ENCODE measurements at places on chromosomes 13 and 19.

DNA sequence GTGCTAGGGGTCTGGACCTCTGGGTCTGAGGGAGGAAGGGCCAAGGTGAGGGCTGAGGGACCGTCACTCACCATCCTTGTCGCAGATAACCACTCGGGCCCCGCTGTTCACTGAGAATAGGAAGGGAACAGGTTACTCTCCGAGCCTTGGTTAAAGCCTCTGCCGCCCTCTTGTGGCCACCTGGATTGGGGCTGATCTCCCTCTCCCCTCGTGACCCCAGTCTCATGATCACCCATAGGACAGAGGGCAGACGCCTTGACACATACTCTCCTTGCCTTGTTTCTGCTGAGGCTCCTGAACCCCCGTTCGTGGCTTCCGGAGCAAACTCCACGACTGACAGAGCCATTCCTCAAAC, 580 bp downstream of the HSD17B14 start:
- peak; percentile 80 for DNase-seq

DNA sequence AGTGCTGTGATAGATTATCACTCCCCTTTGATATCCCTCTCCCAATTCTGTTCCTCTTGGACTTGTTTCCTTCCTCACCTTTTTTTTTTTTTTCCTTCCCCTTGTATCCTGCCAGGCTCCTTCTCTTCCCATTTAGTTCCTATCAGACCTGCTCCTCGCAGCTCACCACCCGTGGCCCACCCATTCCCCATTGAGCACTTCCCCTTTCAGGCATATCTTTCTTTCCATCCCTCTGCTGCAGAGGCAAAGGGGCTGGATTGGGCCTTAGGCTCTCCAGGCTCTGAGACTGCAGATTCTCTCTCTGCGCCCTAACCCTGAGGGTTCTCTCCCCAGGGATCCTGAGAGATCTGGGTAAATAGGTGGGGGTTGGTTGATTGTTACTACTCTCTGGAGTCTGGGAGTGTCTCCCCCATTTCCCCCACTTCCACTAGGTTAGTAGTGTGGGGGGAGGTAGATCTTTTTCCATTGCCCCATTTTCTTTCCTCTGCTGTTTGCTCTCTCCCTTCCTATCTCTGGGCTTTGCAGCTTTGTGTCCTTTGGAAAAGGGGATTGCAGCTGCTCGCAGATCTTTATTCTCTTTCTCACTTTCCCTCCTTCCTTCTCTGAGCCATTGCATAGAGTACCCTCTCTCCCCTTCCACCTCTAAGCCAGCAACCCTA, 2.3 kb downstream of the ARHGAP35 start:
- DNase-seq: no peak

DNA sequence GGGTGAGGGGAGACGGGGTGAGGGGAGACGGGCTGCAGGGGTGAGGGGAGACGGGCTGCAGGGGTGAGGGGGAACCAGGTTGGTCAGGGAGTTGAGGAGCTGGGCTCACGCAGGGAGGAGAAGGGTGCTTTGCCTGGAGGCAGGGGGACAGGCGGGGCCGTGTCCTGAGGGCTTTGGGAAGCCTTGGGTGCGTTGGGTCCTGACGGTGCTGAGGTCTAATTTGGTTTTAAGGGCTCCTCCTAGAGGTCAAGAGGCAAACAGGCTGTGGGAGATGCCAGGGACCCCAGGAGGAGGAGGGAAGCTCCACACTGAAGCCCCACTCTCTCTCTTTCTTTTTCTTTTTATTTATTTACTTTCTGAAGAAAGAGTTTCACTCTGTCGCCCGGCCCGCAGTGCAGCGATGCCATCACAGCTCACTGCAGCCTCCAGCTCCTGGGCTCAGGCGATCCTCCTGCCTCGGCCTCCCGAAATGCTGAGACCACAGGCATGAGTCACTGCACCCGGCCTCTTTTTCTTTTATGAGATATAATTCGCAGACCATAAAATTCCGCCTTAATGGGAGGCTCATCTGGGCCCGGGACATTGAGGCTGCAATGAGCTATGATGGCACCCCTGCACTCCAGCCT, 9.3 kb upstream of the MISP start:
- DNase-seq: no peak

- DNase-seq: no peak
Measured at GRCh38 chr19:36198119-36198518, 16.3 kb downstream of the ZNF565 start.

- no peak for DNase-seq
Measured at GRCh38 chr13:72920097-72920496, 138.2 kb downstream of the PIBF1 start.

DNA sequence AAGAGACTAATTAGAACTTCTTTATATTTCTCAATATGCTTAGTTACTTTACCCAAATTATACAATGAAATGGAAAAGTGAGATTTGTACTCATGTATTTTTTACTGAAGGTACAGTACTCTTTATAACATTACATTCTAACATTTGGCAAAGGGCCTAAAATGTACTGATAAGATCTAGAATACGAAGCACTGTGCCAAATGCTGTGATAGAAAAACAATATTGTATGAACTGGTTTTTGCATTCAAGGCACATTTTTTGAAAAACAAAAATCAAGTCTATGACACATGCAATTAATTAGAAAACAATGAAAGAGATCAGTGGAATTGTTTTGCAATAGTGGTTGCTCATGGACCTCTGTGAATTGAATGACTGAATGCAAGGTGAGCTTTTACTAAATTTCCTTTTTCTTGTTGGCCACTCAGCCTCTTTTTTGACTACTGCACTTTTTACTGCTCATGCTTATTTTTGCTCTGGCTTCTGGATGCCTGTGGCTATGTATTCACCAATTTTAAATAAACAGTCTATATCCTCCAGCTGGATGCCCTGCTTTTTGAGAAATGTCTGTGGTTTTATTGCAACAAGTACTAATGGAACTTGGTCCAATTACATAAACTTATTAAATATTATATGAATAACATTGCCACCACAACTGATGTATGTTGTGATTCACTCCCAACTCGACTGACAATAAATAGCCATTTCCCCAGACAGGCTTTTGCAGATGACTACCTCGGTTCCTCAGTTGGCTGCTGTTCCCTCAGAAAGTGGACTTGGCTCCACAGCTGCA, 41.4 kb upstream of the OBI1 start:
- DNase-seq: no peak

GRCh38 chr13:94858856-94859255, 146.5 kb upstream of the SOX21 start:
- DNase-seq: no peak

DNA sequence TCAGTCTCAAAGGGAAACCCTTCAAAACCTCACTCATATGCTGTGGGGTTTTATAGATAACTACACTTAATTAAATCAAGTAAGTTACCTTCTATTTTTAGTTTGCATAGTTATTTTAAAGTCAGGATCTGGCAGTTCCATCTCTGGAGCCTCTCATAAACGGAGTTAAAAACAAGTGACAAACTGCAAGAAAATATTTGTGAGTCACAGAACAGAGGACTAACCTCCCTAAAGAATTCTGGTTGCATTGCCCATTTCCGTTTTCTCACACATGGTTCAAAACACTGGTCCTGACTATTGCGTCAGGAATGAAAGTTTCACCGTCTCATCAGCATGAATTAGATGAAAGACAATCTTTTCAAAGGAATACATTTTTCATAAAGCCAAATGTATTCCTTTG, 10.6 kb downstream of the RXFP2 start:
- no peak for DNase-seq

GRCh38 chr19:31448221-31448657, 99.0 kb upstream of the TSHZ3 start:
- DNase-seq: no peak

DNA sequence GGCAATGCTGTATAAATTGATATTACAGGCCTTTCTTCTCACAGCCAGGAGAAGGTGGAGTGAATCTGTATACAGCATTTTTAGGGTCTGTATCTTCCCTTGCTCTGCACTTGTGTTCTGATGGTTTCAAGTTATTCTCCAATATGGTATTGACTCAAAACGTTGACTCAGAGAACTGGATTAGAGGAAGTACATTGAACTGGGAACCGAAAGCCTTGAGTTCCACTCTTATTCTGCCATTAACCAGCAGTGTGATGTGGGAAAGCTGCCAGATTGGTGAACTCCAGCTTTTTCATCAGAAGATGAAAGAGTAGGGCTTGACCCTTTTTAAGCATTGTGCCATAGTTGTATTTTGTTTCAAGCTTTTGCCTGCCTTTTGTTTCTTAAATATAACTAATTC, 167.7 kb downstream of the SPRY2 start:
- DNase-seq: no peak

- no peak for DNase-seq
Measured at GRCh38 chr19:48395499-48395898, 2.0 kb downstream of the GRIN2D start.

DNA sequence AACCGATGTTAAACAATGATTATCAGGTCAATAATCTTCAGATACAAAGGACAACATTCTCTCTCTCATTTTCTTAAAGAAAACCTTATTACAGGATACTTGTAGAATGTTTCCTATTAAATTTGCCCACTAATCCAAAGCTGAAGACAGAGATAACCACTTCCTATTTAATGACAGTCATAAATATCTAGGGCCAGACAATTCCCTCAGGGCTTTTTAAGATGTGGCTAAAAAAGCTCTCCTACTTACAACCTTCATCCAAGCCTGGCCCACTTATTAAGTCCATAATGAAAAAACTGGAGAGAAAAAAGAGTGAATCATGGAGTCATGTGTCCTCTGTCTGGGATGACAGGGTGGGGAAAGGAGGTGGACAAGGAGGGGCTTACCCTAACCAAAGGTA, 235.9 kb downstream of the KLF12 start:
- DNase-seq: no peak

DNA sequence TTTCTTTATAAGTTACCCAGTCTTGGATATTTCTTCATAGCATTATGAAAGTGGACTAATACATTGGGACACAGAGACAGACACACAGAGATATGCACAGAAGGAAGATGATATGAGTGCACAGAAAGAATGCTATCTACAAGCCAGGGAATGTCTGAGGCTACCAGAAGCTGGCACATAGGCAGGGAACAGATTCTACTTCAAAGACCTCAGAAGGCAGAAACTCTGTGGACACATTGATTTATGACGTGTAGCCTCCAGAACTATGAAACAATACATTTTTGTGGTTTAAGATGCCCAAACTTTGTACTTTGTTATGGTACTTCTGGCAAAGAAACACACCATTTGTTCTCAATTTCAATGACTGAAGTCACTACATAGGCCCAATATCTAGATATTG, 556.7 kb downstream of the PCDH9 start:
- no peak for DNase-seq

- DNase-seq: no peak
Measured at GRCh38 chr13:106755542-106755941, 187.6 kb upstream of the ARGLU1 start.

- DNase-seq: peak; percentile 3
Measured at GRCh38 chr13:77448689-77449088, 86.8 kb upstream of the SCEL start.

DNA sequence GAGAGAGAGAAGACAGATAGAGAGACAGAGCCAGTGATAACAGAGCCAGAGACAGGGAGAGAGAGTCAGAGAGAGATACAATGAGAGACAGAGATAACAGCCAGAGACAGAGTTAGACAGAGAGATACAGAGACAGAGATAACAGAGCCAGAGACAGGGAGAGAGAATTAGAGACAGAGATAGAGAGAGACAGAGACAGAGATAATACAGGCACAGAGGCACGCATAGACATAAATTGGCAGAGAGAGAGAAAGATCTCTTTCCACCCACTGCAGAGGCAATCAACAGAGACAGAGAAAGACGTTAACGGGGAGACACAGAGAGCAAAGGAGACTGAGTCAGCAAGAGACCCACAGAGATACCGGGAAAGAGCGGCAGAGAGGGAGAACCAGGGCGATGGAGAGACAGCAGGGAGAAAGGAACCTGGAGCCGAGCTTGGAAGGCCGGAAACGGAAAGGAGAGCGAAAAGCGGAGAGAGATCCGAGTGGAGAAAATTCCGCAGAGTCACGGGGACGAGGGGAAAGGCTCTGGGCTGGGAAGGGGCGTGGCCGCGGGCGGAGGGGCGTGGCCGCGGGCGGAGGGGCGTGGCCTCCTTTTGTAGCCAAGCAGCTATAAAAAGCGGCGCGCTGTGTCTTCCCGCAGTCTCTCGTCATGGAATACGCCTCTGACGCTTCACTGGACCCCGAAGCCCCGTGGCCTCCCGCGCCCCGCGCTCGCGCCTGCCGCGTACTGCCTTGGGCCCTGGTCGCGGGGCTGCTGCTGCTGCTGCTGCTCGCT, at the start of gene TNFSF9:
Gene TNFSF9, plus strand, starts transcription at position 641 of the 777 bp plus-strand sequence. Its CDS starts 11 bp downstream, at position 652.
- no peak for DNase-seq

GRCh38 chr13:99980824-99981734, 505 bp upstream of the ZIC2 start:
- peak; percentile 53 for DNase-seq

DNA sequence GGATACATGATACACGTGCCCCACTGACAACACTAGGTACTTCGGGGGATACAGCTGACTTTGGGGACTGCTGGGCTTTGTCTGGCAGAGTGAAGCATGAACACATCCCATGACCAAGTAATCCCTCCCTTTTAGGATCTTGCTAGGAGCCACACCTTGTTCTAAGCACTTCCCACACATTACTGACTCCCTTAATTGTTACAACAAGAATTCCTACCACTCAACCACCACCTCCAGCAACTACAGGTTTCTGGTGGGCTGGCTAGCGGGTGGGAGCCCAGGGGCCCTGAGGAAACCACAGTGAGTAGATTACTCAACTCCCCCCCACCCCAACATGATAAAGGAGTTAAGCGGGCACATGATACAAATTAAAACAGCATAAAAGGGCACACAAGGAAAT, 7.2 kb upstream of the SLC35E1 start:
- DNase-seq: no peak

- DNase-seq: no peak
Measured at GRCh38 chr13:37956536-37956935, 87.0 kb upstream of the TRPC4 start.

DNA sequence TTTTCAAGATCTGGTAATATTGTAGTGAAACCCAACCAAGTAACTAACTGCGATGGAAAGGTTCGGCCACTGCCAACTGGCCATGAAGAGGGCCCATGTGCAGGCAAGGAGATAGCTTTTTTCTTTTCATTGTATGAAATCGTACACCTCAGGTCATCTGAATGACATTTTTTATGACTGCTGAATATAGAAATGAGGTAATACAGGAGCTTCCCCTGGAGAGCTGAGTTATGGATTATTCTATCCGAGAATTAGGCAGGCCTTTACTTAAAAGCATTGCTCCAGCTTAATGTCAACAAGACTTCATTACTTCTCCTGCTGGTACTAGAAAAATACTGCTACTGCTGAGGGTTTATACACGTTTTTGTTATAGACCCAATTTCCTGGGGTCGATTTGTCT, 1215.6 kb downstream of the EFNB2 start:
- no peak for DNase-seq

GRCh38 chr13:94700051-94700535, 12.3 kb downstream of the SOX21 start:
- no peak for DNase-seq

GRCh38 chr19:33767898-33768413, 28.7 kb upstream of the KCTD15 start:
- no peak for DNase-seq

- no peak for DNase-seq
Measured at GRCh38 chr13:39676315-39676876, 20.9 kb downstream of the COG6 start.

DNA sequence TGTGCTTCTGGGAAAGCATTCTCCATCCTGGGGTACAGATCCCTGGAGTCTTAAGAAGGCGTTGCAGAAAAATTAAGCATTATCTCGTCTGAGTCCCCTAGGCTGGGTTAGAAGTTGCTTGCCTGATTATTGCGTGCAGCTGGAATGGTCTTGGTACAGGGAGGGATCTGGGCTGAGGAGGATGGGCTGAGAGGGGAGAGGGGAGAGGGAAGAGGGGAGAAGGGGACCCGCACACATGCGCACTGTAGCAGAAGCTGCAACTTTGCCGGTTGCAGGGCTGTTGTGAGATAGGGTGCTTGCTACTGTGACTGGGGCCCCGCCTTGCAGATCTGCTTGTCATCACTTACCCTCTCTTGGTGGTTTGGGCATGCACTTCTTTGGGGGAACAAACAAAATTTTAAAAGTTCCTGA, 316.8 kb downstream of the DLEU7 start:
- DNase-seq: no peak
